ENCODE measurements at places on chromosomes 4 and X.

GRCh38 chrX:30673884-30674598 lies 20.8 kb downstream of the GK start:
- DNase-seq, result no peak

DNA sequence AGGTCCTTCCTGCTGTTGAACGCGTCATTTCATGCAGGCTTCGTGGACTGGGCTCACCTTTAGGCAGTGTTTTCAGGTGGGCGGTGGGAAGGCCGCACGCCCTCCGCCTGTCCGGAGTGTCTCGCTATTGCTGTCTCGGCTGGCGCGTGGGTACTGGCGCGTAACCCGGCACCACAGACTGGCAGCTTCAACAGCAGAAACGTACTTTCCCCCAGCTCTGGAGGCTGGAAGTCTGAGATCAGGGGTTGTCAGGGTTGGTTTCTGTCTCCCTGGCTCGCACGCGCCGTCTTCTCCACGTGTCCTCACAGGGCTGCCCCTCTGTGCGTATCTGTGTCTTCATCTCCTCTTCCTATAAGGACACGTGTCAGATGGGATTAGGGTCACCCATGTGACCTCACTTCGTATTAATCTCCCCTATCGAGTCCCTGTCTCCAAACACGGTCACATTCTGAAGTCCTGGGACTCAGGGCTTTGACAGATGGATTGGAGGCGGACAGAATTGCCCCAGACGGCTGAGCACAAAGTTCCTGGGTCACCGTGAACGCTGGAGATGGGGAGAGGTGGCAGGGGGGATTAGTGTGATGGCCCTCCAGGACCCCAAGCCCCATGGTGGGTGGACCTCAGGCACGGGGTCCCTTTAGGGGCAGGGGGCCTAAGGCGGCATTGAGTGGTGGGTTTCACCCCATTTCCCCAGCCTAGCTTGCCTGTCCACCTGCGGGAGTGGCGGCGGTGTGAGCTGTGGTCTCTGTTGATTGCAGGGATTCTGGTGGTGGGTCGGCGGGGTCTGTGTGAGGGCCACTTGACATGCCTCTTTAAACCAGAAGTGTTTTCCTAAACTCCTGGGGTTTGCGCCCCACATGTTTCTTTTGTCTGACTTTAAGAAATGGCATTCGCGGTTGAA lies 83.4 kb upstream of the LRPAP1 start:
- DNase-seq, result no peak

DNA sequence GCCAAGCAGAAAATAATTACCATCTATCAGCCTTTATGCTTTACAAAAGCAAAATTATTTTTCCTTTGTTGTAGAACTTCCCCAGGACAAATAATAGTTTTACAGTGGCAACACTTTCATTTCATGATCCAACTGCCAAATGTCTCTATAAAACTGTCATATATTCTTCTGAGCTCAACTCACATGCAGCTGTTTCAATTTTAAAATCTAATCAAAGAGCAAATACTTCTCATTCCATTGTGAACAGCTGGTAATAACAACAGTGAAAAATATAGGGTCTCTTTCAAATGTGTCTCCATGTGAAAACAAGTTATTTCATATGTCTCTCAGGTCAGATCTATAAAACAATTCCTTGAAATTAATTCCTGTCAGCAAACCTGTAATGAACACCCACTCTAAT lies 270.6 kb upstream of the SLC7A11 start:
- no peak for DNase-seq

GRCh38 chrX:134469486-134469885 lies 9.5 kb downstream of the HPRT1 start:
- DNase-seq, result no peak

- no peak for DNase-seq
These were observed 31.0 kb downstream of the TRPC5 start for GRCh38 chrX:112051576-112051975.

- DNase-seq, result no peak
These were observed 116.2 kb downstream of the AFAP1 start for GRCh38 chr4:7823416-7823824.

DNA sequence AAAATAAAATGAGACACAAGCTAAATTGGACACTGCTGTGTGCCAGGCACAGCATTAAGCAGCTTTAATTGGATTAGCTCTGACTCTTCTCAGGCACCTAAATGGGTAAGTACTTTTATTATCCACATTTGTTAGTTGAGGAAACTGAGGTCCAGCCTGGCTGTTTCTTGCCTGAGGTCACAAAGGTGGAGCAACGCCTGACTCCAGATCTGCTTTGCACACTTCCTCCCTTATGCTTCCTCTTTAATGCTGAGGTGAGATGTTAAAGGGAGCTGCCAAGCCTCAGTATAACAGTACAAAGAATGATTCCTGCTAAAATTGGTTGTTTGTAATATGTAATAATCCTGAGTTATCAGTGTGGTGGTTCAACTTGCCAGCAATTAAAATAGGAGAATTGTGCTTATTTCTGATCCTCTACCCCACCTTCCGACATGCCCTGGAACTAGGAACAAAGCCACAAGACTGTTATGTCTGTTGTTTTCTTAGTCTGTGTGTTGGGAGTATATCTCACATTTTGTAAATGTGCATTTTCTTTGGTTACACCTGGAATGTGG lies 74.4 kb downstream of the AFF1 start:
- no peak for DNase-seq

DNA sequence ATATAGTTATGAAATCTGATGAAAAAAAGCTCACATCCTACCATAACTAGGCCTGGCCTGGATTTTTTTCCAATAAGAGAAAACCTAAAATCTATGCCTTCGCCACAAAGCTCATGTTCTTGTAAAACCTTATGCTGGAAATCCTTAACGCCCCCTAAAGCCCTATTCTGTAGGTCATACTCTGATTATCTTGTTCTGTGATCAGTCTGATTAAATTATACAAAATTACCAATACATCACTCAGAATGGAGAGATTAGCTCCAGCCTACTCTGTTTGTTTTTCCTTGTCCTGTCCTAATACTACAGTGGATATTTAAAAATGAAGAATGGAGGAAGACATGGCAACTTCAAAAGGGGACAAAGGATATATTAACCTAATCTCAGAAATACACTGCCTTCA lies 7.2 kb downstream of the ZNF827 start:
- DNase-seq, result no peak

DNA sequence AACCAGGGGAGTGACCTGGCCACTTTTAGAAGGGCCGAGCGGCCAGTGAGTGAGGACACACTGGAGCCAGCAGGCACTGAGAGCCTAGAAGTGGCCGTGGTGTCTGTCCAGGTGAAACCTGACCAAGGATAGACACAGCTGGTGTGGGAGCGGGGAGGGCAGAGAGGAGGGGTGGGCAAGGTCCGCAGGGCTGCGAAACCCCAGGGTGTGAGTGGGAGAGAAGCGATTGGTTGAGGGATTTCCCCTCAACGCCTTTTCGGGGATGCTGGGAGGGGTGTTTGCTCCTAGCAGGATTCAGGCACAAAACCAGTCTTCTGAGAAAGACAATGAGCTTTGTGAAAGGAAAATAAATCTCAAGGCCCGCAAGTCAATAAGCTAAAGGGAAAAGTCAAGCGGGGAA lies 33.2 kb upstream of the ARSD start:
- no peak for DNase-seq

GRCh38 chr4:41587286-41587685 lies 49.3 kb downstream of the LIMCH1 start:
- DNase-seq, result no peak

- DNase-seq, result no peak
These were observed 254.4 kb upstream of the PGRMC2 start for GRCh38 chr4:128542047-128542446.

DNA sequence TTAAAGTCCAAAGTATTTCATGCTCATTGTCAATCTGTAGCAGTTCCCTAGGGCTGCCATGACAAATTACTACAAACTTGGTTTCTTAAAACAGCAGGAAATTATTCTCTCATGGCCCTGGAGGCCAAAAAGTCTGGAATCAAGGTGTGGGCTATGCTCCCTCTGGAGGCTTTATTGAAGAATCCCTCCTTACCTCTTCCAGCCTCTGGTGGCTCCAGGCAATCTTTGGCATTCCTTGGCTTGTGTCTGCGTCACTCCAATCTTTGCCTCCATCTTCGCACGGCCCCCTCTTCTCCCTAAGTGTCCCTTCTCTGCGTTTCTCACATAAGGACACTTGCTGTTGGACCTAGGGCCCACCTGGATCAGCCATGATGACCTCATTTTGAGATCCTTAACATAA lies 170.4 kb downstream of the SMIM20 start:
- no peak for DNase-seq

- no peak for DNase-seq
These were observed 158.3 kb upstream of the AADAT start for GRCh38 chr4:170248029-170248428.

GRCh38 chrX:46374371-46374770 lies 170.8 kb downstream of the ZNF674 start:
- no peak for DNase-seq

- DNase-seq, result no peak
These were observed 9.5 kb downstream of the LGI2 start for GRCh38 chr4:25021216-25021615.

- DNase-seq, result no peak
These were observed 284.5 kb downstream of the GASK1B start for GRCh38 chr4:157888281-157888680.

DNA sequence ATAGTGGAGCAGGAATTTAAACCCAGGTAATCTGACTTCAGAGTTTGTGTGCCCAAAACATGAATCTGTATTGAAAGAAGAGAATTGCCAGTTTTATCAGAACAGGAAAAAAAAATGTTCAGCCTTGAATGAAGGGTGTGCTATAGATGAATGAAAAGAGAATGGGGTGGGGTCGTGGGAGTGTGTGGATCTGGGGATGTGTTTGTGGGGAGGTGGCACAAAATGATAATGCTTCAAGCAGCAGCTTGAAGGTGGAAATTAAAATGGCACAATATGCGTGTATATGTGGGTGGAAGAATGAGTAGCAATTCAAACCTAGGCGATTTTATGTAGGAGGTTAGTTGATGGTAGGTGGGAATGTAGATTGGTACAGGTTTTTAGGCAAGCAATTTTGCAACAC lies 122.2 kb downstream of the IL1RAPL1 start:
- no peak for DNase-seq

DNA sequence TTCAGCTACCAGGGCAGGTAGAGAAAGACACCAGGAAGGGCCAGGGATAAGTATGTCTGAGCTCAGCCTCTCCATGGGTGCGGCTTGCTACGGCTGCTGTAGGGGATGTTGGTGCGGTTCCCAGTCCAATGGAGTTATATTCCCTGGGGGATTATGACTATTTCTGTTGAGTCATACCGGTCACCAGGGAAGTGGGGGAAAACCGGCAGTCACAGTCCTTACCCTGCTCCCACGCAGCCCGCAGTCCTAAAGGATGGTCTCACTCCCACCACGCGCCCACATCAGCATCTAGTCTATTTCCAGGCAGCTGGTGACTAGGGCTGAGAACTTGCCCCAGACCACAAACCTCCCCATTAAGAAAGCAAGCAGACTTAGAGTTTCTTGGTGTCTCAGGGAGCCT lies 191.6 kb downstream of the VEGFC start:
- DNase-seq, result no peak

DNA sequence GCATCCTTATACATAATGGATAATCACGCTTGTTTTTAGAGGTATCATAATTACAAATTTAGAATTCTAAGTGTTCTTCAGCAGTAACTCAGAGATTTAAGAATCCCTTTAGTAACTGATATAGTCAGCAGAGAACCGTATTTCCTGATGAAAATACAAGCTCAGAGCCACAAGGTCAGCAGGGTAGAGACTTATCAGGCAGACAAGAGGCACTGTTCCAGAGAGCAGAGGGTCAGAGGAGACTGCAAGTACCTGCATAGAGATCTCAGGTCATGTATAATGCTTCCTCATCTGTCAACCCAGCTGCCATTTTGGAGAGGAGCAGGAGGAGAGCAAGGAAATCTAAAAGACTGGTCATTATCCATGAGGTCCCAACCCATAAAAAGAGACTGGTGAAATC lies 787.1 kb upstream of the FTHL17 start:
- no peak for DNase-seq

DNA sequence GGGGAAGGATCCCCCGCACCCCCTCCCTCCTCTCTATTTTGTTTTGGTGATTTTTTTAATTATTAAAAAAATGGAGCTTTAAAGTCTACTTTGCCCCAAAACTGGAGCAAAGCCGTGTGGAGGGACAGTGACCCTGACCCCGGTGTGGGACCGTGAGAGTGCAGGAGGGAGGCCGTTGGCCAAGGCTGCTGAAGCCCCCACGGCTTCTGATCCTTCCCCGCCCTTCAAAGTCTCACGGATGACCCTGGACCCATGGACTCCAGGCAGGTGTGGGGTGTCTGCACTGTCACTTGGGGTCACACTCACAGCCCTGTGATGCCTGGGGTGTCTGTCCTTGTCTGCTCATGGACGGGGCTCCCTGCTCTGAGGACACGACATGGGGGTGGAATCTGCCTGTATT lies 133.3 kb downstream of the CPZ start:
- DNase-seq, result no peak

GRCh38 chr4:121873604-121874003 lies 3.3 kb upstream of the BBS7 start:
- DNase-seq, result no peak

DNA sequence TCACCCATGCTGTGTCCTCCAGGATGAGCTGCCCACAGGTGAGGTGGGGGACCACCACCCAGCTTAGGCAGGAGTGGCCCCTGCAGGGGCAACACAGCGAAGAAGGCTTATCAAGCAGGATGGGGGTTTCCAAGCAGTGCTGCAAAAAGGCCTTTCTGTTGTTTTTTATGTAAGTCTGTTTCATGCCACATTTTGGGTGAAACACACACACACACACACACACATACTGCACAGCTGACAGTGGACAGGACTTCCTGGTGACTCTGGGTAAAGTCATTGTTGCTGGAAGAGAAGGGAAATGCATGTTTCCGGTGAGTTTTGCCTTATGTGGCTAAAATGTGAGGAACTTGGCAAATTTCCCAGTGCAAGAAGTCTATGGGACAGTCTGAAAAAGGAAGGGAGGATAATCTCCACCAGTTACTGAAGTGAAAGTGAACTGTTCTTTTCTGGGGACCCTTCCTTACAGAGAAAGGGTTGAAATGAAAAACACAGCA lies 119.2 kb downstream of the IRF2 start:
- DNase-seq, result peak; percentile 77

DNA sequence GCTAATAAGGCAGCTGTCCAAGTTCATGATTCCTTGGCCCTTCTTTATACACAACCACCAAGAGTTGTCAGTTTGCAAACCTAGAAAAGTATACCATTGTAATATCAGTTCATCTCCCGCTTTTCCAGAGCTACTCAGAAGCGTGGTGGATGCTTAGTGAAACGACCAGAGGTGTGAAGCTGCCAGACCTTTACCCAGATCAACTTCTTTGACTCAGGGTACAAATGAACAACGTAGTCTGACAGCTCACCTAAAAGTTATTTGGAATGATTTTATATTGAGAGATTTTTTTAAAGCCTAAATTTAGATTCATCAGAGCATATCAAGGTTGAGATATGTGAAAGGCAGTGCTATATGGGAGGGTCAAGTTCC lies 169.7 kb downstream of the CBR4 start:
- DNase-seq, result no peak

- no peak for DNase-seq
These were observed 31.1 kb downstream of the UCHL1 start for GRCh38 chr4:41287852-41288251.

- DNase-seq, result no peak
These were observed 14.9 kb upstream of the ERCC6L start for GRCh38 chrX:72253686-72254085.
